NCI-H2029 (cell line): ENCODE measurements at places on chromosomes 6 and 20.

DNA sequence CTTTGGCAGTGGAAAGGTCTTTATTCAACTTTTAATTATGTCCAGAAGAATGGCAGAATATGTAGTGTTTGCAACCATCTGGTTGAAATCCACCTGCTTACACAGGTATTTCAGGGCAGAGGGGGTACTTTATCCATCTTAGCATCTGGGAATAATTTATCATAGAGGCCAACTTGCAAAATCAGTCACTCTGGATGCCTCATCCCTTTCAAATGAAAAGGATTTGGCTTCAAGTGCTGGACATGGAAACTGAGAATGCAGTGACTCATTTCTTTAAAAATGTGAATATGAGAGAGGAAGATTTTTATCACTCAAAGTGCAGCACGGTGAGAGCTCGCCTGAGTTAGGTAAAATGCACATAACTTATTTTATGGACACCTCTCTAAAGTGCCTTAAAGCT, 758.3 kb downstream of the KIF16B start:
- no peak for DNase-seq

- no peak for DNase-seq
These were observed 13.6 kb upstream of the SSTR4 start for GRCh38 chr20:23021541-23021940.

DNA sequence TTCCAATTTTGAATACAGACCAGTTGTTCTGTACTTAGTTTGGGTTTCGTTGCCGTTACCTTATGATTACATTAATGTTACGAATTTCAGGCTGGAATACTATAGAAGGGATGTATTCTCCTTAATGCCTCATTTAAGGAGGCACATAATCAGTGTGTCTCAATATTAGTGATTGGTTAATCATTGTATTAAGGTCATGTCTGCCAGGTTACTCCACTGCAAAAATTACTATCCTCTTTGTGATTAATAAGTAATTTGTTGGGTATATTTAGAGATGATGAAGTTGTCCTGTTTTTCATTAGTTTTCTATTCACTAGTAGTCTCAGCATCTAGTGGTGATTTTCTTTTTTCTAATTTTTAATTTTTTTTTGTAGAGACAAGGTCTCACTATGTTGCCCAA, 66.3 kb downstream of the CBFA2T2 start:
- no peak for DNase-seq

- no peak for DNase-seq
These were observed 824 bp upstream of the SCRT2 start for GRCh38 chr20:676315-676937.

DNA sequence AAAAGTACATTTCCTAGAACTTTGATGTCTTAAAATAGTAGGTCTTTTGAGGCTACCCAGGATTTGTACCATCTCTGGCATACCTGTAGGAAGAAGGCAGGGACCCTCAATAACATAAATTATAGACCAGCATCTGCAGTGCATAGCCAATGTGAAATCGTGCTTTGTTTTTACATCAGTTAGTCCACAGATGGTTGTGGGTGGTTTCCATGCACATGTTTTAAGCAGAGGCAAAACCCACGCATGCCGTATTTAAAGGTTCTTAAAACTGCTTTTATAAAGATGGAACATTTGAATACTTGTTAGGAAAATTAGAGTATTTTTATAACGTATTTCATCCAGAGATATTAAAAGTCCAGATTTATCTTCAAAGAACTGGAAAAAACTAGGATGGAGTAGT, 66.3 kb downstream of the SH3BGRL2 start:
- no peak for DNase-seq

DNA sequence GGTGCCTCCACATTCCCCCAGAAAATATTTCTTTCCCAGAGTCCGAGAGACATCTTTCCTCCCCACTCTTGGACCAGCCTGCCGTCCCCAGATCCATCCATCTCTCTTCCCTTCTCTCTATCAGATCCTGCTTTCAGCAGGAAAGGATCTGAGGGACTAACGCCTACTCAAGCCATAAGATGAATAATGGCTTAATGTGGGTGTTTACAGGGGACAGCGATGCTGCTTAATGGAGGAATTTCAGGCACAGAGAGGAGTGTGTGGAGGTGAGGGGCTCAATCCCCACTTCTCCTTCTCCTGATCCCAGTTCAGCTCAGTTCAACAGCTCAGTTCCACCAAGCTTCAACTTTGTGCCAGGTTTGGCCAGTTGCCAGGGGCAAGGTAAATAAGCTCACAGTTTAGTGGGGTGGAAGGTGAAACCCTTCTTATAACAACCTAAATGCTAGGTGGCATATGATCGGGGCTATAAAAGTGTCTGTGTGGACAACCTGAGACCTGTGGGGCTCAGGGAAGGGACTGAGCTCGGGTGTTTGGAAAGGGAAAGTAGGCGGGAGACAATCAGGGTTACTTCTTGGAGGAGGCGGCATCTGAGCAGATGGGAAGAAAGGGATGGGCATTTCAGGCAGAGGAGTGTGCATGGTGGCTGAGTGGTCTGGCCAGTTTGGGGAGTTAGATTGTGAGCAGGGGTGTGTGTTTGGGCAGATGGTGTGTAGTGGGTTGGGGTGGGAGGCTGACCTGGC, 55.8 kb downstream of the CDH22 start:
- no peak for DNase-seq

GRCh38 chr6:43090559-43090956, 14.4 kb downstream of the PTK7 start:
- DNase-seq = no peak

DNA sequence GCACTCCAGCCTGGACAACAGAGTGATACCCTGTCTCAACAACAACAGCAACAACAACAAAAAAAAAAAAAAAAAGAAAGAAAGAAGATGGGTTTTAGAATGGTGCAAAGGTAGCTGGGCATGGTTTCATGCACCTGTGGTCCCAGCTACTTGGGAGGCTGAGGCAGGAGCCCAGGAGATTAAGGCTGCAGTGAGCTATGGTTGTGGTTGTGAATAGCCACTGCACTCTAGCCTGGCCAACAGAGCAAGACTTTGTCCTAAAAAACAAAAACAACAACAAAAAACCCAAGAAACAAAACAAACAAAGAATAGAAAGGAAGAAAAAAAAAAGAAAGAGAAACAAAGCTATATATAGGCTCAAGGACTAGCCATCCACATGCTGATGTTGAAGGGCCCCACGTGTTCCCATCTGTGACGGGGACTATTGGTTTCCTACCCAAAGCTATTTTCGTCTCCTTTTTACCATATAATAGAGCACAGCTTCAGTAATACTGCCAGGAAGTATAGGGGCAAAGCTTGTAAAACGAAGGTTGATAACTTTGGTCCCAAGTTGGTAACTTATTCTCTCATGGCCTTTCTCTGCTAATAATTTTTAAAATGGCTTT, 7.9 kb upstream of the EEF1E1 start:
- DNase-seq = no peak

- DNase-seq = no peak
These were observed 281.6 kb upstream of the SULF2 start for GRCh38 chr20:48066851-48067250.

DNA sequence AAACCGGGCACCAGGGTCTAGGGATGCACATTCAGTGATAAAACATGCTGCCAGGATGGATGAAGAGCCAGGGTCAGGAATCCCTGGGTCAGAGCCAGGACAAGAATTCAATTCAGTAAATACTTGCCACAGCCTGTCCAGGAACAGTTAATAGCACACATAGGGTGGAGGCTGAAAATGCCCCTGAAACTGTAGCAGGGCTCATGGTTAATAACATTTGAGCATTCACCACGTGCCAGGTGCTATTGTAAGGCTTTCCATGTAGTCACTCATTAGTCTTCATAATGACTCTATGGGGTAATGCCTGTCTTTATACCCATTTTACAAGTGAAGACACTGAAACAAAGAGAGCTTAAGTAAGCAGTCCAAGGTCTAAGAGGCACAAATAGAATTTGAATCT, 296.3 kb downstream of the LRFN2 start:
- DNase-seq = no peak

DNA sequence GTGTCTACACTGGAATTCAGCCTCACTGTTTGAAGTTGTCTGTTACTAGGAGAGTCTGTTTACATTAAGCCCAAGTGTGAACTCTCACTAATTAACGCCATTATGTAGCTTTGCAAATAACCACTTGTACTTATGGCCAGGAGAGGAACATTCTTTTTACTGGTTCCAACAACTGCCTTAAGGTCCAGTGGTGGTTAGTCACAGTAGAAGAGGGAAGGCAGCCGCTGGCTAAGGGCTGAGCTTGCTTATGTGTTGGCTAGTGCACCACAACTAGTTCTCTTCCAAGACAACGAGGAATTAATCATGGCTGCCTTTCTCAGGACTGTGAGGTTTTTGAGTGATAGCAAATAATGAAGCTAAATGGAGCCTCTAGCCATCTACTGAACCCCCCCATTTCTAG, 14.9 kb upstream of the SLC22A23 start:
- DNase-seq = peak; percentile 91

DNA sequence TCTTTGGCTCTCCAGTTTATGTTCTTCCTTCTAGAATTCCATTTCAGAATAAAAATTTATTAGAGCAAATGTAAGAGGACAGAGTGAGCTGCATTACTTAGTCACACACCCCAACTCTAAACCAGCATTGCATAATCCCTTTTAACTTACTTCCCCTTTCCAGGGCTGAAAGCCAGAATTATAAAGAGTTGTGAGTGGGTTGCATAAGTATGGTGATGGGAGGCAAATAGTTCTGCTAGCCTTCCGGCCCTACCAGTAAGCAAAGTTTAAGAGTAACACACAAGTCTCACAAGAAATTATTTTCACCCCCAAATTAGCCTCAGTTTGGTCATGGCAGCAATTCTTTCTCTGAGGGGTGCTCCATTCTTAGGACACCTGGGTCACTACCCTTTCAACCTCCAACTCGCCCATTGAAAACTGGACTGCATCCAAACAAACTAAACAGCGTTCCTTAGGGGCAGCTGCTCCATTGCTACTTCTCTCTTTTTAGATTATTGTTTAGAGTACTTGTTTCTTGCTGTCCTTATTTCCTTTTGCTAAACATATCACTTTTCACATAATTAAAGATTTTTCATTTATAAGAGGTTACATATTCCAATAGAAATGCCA, 1.6 kb downstream of the KIAA0408 start:
- no peak for DNase-seq

- DNase-seq = no peak
These were observed 168.6 kb downstream of the CD83 start for GRCh38 chr6:14286144-14286543.

GRCh38 chr6:39236742-39237141, 7.5 kb upstream of the KCNK5 start:
- DNase-seq = no peak

- DNase-seq = no peak
These were observed 74.6 kb downstream of the KIAA0319 start for GRCh38 chr6:24571361-24571760.

DNA sequence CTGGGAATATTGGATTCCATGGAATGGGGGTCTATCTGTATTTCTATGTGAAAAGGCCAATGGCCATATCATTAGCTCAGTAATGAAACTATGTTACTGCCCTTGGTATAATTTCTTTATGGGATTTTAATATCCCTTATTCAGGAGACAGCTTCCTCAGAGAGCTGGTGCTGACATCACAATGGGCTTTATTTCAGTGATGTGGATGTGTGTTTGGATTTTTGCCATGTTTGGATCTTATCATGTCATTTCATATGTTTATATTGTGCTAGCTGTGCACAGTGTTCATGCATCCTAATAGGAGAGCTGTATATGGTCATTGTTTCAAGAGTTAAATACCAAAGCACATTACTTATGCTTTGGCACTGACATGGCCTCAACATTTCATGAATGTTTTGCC, 806.1 kb upstream of the MAP3K7 start:
- DNase-seq = no peak

GRCh38 chr6:75147512-75147911, 58.3 kb downstream of the COL12A1 start:
- no peak for DNase-seq

DNA sequence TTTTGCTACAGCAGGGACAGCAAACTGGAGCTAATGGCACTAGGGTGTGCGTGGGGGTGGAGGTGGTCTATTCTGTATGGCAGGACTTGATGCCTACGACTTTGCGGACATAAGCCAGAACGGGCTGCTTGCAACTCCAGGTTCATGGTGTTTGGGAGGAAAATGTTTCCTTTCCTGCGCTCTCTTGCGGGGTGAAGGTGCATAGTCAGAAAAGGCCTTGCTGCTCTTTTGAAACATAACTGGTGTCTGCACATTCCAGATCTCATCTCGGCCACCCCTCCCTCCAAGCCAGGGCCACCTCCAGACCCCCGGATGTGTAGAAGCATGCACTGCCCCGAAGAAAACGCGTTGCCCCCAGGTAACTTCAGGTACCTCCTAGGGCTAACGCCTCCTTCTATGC, 8.1 kb downstream of the FOXA2 start:
- DNase-seq = no peak

DNA sequence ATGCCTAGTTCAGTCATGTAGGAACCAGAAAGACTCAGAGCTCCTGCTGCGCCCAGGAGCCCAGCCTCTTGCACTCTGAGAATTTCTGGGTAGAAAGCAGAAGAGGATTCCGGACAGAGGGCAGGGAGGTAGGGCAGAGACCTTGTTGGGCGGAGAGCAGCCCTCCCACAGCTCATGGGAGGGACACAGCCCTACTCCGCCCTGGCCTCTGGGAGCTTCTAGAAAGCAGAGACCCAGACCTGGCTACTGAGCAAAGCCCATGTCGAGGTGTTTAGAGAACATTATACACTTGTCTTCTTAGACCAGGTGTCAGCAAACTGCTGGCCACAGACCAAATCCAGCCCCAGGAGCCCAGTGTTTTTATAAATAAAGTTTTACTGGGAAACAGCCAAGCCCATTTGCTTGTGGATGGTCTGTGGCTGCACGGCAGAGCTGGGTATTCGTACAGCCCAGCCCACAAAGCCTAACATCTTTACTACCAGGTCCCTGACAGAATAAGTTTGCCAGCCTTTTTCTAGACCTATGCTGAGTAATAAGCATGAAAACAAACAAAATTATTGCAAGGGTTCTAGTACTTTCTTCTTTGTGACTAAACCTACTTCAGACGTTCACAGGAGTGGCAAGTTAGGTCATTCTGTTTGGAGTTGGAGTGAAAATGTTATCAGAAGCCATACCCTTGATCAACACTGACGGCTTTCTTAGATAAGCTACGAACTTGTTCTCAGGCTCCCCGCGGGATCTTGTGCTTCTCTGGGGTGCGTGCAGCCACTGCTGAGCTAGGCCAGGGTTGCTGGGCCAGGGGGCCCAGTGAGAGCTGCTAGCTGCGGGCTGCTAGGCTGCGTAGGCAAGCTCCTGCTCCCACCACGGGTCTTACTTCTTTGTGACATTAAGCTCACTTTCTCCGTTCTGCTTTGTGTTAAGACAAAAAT, 235.1 kb upstream of the FOXQ1 start:
- DNase-seq = peak; percentile 22

DNA sequence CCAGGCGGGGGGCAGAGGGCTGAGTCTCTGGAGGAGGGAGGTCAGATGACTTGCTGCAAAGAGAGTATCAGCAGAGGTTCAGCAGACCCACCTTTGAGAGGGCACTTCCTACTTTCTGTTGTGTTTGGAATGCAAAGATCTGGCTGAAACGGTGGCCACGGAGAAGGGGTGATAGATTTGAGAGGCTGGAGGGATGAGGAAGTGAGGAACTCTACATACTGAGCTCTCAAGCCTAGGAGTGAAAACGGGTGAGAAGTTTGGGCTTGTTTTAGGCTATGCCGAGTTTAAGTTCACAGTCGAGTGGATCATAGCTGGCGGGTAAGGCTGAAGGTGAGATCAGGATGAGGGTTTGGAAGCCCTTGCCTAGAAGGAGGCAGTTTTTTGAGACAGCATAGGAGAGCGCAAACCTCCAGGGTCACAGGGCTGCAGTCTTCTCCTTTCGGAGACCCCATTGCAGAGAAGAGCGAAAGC, 477 bp upstream of the ITPA start:
- no peak for DNase-seq
